ENCODE measurements at places on chromosomes 12 and 14.
A peak's percentile ranks its signal among the peaks of the same experiment; 100 is the strongest.

DNA sequence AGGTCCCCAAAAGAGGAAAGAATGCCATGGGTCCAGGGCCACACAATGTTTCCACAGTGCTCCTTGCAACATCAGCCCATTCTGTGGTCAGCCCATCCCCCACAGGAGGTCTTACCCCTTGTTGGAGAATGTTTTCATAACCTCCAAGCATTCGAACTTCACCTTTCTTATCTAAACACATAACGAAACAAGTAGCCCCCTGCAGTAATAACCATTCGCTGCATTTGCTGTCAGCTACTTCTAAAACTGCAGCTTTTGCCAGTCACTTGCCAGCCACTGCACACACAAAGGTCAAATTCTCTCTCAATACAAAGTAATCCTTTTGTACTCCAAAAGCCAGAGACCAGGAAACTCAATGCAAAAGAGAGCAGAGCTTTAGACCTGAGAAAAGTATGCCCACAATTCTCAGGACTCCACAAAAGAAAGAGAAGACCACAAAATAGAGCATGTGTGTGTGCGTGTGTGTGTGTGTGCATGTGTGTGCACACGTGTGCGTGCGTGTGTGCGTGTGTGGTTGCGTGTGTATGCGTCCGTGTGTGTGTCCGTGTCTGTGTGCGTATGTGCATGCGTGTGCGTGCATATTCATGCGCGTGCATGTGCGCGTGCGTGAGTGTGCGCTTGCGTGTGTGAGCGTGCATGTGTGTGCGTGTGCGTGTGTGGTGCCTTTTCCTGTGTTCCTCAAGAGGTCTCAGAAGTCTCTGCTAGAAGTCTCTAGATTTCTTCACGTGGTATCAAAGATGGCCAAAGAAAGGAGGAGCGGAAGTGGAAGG, 31.7 kb upstream of the NINJ2 start:
- DNase-seq = no peak

DNA sequence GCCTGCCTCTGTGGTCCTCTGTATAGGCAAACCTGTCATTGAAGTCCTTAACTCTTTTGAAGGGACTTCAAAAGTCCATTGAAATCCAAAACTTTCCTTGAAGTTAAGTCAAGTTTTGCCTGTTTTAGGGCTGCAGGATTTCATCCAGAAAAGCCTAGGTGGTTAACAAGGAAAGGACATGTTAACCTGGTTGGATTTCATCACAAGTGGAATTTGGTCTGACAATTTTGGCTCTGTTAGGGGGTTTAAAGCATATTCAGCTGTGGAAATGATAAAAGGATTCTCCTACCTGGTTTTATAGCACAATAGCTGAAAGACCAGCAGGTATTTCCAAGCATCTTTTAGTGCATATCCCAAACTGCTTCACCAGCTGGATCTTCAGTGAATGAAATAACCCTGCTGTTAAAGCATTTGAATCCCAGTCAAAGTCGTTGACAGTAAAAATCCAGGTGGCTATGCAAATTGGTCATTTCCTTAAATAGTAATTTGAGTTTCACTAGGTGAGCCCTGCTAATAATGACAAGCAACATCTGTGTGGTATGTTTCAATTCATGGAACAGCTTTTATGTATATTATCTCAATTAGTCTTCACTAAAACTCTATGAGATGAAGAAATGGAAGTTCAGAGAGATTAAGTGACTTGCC, 400.5 kb downstream of the ETNK1 start:
- DNase-seq = no peak

- DNase-seq = no peak
Observed at GRCh38 chr12:131123817-131124216, 170.1 kb downstream of the ADGRD1 start.

- no peak for DNase-seq
Observed at GRCh38 chr12:30286345-30286926, 409.2 kb downstream of the IPO8 start.

DNA sequence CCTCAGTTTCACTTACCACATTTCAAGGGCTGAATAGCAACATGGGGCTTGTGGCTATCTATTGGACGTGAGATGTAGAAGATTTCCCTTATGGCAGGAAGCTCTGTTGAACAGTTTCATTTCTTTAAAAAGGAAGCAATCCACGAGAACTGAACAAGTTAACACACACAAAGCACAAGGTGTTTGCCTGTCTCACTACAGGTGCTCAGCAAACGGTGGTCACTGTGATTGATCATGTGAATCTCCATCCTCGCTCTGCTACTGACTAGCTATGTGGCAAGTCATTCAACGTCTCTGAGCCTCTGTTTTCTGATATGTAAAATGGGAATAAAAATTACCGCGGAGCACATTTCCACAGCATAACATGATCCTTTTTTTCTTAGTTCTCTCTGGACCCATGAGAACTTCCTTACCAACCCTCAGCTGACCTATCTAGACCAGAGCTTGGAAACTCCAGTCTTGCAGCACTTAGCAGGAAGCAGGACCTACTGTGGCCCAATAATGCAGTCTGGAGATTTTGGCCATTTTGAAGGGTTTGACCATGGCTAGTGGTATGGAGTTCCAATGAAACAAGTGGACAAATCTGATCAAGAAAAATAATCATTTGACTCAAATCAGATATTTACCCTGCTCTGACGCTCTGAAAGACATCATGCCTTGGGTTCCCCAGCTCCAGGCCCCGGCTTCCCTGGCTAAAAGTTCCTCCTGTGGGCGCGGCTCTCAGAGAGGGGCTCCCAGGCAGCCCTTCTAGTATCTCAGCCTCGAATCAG, 278.8 kb downstream of the ZFP36L1 start:
- DNase-seq = peak; percentile 81

GRCh38 chr14:54627540-54628363, 60.8 kb downstream of the SAMD4A start:
- DNase-seq = no peak

GRCh38 chr14:58794993-58795762, 157.4 kb downstream of the DACT1 start:
- DNase-seq = no peak

- DNase-seq = no peak
Observed at GRCh38 chr12:74646831-74647230, 109.2 kb downstream of the ATXN7L3B start.

Data from GM12864 (cell line).